ENCODE measurements at places on chromosomes 7 and 10.
A peak's percentile ranks its signal among the peaks of the same experiment; 100 is the strongest.

DNA sequence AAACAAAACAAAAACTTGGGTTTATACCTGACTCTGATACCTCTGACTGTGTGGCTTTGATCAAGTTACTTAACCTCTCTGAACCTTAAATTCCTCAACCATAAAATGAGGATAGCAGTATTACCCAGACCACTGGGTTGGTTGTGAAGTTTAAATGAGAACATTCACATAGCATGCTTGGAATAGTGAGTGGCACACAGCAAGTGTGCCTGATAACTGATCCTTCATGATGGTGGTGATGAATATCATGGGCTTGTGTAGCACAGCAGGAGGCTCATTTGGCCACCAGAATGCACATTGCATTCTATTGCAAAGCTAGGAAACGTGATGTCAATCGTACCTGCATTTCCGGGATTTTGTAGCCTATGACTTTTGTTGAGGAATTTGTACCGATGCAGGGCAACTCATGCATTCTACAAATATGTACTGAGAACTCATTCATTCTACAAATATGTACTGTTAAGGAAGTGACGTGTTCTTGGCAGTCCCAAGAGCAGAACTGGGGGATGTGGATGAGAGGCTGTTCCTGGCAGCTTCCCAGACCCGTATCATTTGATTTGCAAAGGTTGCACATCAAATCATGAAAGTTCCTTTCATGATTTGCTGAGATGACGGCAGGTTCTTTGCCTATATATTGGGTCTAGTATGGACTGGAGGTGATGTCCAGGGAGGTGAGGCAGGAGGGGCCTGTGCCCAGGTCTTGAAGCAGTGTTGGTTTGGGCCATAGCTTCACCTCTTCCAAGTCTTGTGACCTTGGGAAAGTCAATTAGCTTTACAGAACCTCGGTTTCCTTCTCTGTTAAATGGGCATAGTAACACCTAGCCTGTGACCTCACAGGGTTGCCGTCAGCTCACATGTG, 94.6 kb upstream of the SMNDC1 start:
- no peak for DNase-seq

- no peak for DNase-seq
Measured at GRCh38 chr7:108328174-108328651, 128.0 kb downstream of the NRCAM start.

GRCh38 chr10:107544706-107545520, 380.4 kb upstream of the SORCS1 start:
- DNase-seq: no peak

DNA sequence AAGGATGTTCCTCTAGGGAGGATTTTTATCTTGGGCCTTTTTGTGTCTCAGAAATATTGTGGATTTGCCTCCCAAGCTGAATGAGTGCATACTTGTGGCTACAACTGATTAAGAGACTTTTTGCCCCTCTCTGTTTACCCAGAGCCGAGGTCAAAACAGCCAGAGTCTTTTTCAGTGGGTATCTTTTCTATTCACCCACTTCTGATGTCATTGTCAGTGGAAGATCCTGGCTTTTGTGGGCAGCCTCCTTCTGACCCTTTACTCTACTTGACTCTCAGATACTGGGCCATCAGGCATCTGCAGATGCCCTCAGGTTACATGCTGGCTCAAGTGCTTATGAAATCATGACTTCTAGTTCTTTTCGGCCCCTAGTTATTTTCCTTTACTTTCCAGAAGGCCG, 19.6 kb upstream of the PIP4K2A start:
- DNase-seq: no peak

- no peak for DNase-seq
Measured at GRCh38 chr7:90111-91063, 102.0 kb upstream of the FAM20C start.

GRCh38 chr7:24757353-24758275, at the start of gene GSDME:
GSDME (minus strand) TSS chr7:24757464; CDS start chr7:24749774, 7,690 bp downstream.
- no peak for DNase-seq

GRCh38 chr10:1538121-1538520, 199.2 kb downstream of the ADARB2 start:
- DNase-seq: no peak

DNA sequence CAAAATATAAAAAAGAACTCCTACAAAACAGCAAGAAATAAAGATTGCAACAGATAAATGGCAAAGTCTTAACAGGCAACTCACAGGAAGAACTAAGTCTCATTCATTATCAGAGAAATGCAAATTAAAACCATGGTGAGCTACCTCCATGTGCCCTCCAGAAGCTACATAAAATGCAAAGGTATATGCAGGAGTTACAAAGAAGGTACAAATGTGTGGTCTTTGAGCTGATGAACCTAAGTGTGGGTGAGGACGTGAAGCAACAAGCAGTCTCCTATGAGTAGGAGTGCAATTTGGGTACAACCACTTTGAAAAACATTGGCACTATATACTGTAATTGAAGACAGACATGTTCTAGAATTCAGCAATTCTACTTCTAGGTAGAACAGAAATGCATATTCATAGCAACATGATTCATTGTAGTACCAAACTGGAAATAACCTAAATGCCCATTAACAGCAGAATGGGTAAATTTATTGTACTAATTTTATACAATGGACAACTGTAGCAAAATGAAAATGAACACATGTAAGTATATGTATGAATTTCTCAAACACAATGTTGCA, 61.6 kb upstream of the KCNMA1 start:
- DNase-seq: no peak

DNA sequence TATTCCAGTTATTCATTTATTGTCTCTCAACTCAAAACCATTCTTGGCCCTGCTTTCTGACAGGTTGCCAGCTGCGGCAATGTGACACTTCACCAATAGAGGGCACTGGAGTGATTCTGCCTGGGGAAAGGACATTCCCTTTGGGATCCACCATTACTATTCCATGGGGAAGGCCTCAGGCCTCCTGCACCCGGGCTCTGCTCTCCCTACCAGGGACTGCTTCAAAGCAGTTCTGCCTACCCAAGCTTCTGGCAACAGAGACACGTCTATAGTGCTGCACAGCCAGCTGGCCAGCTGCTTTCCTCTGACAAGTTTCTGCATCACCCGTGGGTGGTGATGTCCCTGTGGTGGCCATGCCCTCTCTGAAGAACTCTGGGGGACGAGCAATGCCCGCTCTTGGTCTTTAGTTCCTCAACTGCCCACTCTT, 163.8 kb downstream of the ELMO1 start:
- peak; percentile 10 for DNase-seq

GRCh38 chr10:62815381-62816075, 638 bp downstream of the EGR2 start:
- no peak for DNase-seq

DNA sequence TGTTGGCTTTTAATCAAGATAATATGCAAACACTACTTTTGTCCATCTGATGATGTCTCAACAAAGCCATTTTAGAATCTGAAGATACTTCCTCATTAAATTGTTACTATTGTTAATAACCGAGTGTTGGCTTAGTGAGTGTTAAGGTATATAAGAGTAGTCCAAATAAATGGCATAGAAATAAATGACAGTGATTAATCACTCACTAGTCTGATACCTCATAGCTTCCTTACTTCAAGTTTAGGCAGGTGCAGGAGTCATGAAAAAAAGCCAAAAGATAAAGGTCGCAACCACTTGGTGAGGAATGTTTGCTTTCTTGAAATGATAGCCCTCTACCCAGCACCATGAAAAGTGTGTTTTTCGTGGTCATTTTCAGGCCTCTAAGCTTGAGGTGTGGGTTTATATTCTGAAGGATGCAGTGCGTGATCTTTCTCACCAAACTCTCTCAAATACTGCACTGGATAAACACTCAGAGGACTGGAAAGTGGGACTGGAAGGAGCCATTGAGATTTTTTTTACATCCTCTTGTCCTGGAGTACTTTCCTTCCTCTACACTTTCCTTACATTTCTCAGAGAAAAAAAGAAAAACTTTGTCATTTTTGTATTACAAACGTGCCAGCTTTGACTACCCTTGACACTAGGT, 138.1 kb downstream of the KIAA1217 start:
- DNase-seq: no peak

- DNase-seq: no peak
Measured at GRCh38 chr10:29668628-29669027, 33.9 kb upstream of the SVIL start.

GRCh38 chr7:144468990-144469732, 65.7 kb upstream of the NOBOX start:
- no peak for DNase-seq

- DNase-seq: no peak
Measured at GRCh38 chr7:47992446-47992845, 13.0 kb upstream of the HUS1 start.

- DNase-seq: no peak
Measured at GRCh38 chr10:115624448-115624847, 531.3 kb downstream of the ATRNL1 start.

- DNase-seq: no peak
Measured at GRCh38 chr7:47262881-47263280, 319.0 kb downstream of the TNS3 start.

- no peak for DNase-seq
Measured at GRCh38 chr10:132929953-132930548, 12.3 kb downstream of the CFAP46 start.

GRCh38 chr10:109417803-109418202, 505.5 kb downstream of the XPNPEP1 start:
- DNase-seq: no peak

DNA sequence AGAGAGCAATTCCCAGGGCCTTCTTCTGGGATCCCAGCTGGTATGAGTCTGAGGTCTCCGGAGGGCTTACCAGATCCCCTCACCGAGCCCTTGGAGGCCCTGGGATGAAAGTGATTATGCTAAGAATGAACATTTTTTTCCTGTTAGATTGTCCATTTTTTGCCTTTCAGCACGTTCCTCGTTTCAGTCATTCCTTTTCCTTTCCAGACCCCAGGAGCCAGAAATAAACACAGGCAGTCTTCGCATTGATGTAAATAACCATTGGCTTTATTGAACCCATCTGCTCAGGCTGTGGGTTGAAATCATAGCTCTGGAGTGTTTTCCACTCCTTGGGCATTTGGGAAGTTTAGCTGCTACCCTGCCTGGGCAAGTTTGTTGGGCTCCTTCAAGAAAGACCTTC, 320.9 kb upstream of the AUTS2 start:
- DNase-seq: no peak

DNA sequence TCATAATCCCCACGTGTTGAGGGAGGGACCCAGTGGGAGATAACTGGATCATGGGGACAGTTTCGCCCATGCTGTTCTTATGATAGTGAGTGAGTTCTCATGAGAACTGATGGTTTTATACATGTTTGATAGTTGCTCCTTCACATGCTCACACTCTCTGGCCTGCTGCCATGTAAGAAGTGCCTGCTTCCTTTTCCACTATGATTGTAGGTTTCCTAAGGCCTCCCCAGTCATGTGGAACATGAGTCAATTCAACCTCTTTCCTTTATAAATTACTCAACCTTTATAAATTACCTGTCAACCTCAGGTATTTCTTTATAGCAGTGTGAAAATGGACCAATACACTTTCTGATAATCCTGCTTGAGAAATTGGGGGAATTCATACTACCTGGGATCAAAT, 80.2 kb downstream of the ZNF37A start:
- DNase-seq: no peak

- no peak for DNase-seq
Measured at GRCh38 chr7:79284211-79284610, 169.3 kb downstream of the MAGI2 start.

DNA sequence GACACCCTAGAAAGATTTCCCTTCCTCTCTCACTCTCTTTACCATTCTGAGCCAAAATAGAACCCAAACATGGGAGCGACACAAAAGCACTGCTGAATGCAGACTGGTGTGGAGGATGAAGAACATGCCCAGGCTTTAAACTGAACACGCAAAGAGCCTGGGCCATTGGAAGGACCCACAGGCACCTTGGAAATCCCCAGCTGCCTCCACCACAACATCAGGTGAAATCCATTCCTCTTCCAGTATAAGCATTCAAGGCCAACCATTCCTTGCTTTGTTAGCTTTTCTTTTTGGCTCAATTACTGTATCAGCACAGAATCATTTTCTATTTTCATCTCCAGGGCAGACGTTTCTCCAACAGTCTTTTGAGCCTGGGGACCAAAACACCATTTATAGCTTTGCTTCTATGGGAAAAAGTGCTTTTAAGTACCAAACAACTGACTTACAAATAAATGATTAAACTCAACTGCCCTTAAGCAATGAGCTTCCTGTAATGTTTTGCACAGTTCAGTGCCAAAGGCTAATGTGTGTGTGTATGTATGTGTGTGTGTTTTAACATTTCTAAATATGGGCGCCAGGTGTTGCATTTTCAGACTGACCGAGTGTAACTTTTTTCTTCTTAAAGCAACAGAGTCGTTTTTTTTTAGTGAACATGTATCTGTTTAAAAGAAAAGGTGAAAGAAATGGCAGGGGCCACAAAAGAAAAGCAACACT, 16.2 kb upstream of the BLNK start:
- DNase-seq: no peak

GRCh38 chr7:4182605-4183300, 499.3 kb upstream of the FOXK1 start:
- no peak for DNase-seq

GRCh38 chr10:64444564-64444963, 923.4 kb downstream of the REEP3 start:
- no peak for DNase-seq

- no peak for DNase-seq
Measured at GRCh38 chr7:135673360-135673706, 11.0 kb downstream of the STMP1 start.

- DNase-seq: no peak
Measured at GRCh38 chr7:556837-557557, 37.4 kb upstream of the PDGFA start.

GRCh38 chr7:130069179-130069977, 956 bp upstream of the KLHDC10 start:
- DNase-seq: no peak

DNA sequence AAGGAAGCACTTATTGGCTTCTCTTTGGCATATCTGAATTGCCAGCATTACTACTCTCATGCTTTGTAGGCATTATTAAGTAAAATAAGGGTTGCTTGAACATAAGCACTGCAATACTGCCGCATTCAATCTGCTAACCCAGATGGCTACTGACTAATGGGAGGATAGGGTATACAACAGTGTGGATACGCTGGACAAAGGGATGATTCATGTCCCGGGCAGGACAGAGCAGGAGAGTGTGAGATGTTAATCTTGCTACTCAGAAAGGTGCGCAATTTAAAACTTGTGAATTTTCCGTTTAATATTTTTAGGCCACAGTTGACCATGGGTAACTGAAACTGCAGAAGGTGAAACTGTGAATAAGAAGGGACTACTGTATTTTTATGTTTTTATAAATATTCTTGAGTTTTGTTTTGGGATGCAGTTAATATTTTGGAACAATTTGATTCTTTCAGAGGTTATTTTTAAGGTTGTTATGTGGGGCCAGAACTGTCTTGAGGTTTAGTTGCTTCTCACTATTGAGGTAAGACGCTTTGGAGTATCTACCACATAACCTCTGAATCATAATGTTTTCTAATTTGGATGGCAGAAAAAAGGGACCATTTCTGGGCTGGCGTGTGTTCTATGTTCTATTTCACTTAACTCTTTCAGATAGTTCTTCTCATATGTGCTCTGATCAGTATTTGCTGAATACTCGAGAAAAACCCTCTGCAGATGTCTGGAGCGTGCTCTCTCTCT, 75.7 kb upstream of the SYPL1 start:
- DNase-seq: no peak

- DNase-seq: no peak
Measured at GRCh38 chr10:128528781-128529180, 402.6 kb upstream of the MKI67 start.
